ENCODE measurements at places on chromosomes 1 and 21.

GRCh38 chr1:242554577-242554976, 30.1 kb upstream of the PLD5 start:
- no peak for DNase-seq

DNA sequence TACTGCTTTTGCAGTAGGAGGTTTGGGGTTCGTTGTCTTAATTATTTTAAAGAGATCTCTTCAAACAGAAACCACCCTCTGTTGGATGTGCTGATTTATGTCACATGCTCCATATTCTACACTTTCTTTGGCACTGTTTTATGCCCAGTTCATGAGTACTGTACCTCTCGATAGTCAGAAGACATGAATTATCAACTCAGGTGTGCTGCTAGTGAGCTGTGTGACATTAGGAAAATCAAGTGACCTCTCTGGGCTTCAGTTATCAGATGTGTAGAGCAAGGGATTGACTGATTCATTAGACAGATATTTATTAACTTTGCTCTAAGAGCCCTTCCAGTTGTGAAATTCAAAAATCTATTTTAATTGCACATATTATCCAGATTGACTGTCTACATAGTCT, 2.1 kb upstream of the AHCTF1 start:
- DNase-seq: no peak

DNA sequence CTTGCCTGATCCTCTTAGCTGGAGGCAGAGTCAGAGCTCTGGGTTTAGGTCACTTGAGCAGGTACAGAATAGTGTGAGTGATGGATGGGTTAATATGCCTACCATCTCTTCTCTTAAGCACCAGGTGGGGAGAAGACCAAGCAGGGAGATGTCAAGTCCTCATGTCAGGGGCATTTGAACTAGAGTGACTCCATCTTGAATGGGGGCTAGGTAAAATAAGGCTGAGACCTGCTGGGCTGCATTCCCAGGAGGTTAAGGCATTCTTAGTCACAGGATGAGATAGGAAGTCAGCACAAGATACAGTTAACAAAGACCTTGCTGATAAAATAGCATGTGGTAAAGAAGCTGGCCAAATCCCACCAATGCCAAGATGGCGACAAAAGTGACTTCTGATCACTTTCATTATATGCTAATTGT, 77.4 kb upstream of the BTG3 start:
- no peak for DNase-seq

- no peak for DNase-seq
Measured at GRCh38 chr21:18249672-18250071, 5.0 kb downstream of the CHODL start.

DNA sequence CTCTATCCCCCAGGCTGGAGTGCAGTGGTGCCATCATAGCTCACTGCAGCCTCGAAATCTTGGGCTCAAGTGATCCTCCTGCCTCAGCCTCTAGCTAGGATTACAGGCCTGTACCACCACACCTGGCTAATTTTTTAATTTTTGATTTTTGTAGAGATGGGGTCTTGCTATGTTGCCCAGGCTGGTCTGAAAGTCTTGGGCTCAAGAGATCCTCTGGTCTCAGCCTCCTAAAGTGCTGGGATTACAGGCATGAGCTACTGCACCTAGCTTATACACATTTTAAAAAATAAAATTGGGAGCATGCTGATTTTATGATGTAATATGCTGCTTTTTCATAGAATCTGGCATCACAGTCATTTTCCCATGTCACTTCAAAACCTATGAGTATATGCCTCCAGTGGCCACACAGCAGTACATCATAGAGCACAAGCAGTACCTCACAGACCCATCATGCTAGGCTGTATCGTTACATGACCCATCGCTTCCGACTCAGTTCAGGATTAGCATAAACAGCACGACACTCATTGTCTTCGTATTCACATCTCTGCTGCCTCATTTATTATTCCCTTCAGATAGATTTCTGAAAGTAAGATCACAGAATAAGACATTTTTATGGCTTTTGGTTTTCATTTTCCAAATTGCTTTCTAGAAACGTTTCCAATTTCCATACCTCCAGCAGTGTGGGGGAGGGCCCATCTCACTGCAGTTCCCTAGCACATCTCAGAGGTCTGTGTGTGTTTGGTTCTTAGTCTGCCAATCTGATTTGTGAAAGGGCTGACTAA, 35.9 kb upstream of the CCSAP start:
- no peak for DNase-seq

- DNase-seq: no peak
Measured at GRCh38 chr1:54872036-54872331, 15.0 kb downstream of the DHCR24 start.

- DNase-seq: no peak
Measured at GRCh38 chr1:112678605-112679004, 4.1 kb downstream of the MOV10 start.

DNA sequence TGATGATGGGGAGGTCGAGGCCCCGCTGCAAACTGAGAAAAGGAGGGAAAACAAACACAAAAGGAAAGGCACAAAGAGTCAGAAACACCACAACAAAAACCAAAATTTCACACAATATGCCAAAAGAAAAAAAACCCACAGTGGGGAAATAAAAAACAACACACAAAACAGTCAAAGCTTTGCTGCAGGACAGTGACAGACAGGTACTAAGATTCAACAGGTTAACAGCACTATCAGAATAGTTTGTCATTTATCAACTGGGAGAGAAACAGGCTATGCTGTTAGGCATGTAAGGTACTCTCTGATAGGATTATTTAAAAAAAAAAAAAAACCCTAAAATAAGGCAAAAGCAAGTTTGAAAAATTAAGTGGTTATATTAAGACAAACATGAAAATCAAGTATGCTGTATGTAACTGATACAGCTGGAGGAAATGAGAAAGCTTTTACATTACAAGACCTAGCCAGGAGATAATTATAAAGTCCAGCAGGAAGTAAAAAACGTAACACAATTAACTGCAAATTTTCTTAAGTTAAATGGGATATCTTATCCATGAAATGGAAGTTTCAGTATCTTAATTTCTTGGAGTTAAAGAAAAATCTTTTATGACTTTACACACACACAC, 179.0 kb downstream of the EIF4G3 start:
- no peak for DNase-seq

GRCh38 chr1:7879228-7879627, 26.4 kb upstream of the UTS2 start:
- no peak for DNase-seq
